ENCODE measurements at places on chromosomes 12 and 14.
A peak's percentile ranks its signal among the peaks of the same experiment; 100 is the strongest.

GRCh38 chr14:64491637-64492036, 12.0 kb downstream of the ZBTB25 start:
- no peaks in the 10 kb centered on the region for H3K27me3 ChIP-seq
- no peak overlapping the region for H3K4me3 ChIP-seq
- H3K36me3 ChIP-seq = no peaks in the 10 kb centered on the region

DNA sequence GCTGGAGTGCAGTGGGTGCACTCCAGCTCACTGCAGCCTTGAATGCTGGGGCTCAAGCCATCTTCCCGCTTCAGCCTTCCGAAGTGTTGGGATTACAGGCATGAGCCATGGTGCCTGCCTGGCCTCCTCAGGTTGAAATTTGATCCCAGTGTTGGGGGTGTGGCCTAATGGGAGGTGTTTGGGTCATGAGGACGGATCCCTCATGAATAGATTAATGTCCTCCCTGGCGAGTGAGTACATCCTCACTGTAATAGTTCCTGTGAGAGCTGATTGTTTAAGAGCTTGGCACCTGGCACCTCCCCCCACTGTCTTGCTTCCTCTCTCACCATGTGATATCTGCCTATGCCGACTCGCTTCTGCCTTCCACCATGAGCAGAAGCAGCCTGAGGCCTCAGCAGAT, 84.7 kb downstream of the TSPAN9 start:
- peaks cover 11% of the 10 kb centered on the region for H3K4me1 ChIP-seq
- no peak overlapping the region for H3K27ac ChIP-seq
- H3K4me3 ChIP-seq = no peak overlapping the region
- H3K36me3 ChIP-seq = no peaks in the 10 kb centered on the region

- H3K4me3 ChIP-seq = no peak overlapping the region
- no peak for DNase-seq
- H3K27me3 ChIP-seq = no peaks in the 10 kb centered on the region
- no peaks in the 10 kb centered on the region for H3K36me3 ChIP-seq
These were observed 155.9 kb downstream of the KCNH5 start for GRCh38 chr14:62889364-62889763.

DNA sequence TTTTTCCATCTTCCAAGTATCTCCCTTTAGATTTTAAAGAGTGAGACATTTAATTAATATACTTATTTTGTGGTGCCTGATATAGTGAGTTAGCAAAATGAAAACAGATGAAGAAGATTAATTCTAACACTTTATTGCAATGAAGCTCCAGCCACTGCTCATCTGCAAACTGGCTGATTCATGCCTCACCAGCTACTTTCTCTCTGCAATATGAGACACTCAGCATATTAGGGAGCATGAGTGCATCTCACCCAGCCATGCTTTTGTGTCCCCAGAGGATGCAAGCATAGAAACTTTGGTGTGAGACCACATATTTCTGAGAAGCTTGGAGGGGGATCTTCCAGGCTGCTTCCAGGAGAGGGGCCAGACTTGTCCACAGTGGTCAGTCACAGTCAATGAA, 148.6 kb downstream of the BMP4 start:
- H3K27ac ChIP-seq = no peak overlapping the region
- H3K4me1 ChIP-seq = no peaks in the 10 kb centered on the region
- DNase-seq = no peak
- H3K36me3 ChIP-seq = no peaks in the 10 kb centered on the region
- H3K27me3 ChIP-seq = no peaks in the 10 kb centered on the region
- H3K4me3 ChIP-seq = no peak overlapping the region

DNA sequence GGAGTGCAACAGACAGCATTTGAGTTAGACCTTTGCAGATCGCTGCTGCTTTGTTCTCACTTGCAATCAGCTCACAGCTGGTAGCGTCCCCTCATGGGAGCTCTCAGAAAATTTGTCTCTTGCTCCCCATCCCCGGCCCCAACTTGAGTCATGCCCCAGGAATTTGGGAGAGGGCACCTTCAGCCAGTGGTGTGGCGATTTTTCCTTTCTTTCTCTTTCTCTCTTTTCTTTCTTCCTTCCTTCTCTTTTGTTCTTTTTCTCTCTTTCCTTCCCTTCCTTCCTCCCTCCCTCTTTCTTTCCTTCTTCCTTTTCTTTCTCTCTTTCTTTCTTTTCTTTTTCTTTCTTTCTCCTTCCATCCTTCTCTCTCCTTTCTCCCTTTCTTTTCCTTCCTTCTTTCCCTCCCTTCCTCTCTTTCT, 34.2 kb upstream of the MAP1LC3B2 start:
- H3K27ac ChIP-seq = peak overlapping the region; percentile 31
- no peaks in the 10 kb centered on the region for H3K27me3 ChIP-seq
- H3K36me3 ChIP-seq = no peaks in the 10 kb centered on the region
- peaks cover 33% of the 10 kb centered on the region for H3K4me1 ChIP-seq
- no peak for DNase-seq

DNA sequence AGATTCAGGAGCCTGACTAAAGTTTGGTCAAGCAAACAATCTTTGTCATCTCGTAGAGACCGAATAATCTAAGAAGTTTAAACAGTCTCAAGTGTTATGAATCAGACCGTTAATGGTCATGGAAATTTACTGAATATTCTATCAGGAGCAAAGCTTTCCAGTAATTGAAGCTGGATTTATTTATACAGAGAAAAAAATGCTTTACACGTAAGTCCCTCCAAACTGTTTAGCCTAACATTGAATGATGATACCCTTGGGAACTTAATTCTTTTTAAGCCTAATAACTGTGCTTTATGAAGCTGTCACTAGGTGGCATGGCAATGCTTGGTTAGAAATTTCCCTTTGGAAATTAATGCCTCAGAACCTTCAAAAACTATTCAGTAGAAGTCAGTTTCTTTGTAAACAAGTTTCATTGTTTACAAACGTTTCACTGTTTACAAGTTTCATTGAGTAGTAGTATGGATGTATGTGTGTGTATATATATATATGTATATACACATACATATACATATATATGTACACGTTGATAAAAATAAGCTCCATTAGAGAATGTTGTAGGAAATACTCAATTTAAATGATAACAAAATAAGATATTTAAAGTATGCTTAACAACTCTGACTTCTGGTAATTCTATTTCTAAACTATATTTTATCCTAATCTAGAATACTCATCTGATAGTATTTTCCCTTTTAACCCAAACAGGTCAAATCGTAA, 32.1 kb downstream of the DEPDC4 start:
- H3K27me3 ChIP-seq = no peaks in the 10 kb centered on the region
- peaks cover 9% of the 10 kb centered on the region for H3K4me1 ChIP-seq
- H3K36me3 ChIP-seq = no peaks in the 10 kb centered on the region
- peak; percentile 31 for DNase-seq
- H3K4me3 ChIP-seq = no peak overlapping the region

DNA sequence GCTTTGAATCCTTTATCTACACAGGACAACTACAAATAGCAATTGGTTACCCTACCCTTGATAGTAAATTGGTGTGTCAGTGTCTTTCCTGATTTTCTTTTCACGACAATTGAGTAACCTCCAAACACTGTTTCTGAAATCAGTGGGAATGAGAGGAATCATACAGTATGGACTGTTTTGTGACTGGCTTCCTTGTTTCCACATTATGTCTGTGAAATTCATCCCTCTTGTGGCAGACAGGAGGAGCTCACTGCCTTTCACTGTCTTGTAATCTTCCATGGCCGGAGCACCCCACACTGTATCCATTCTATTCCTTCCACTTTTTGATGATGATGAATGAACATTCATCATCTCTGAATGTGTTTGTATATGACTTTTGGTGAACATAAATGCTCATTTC, 164.0 kb upstream of the PZP start:
- no peaks in the 10 kb centered on the region for H3K27me3 ChIP-seq
- no peak overlapping the region for H3K4me3 ChIP-seq
- no peak overlapping the region for H3K27ac ChIP-seq
- DNase-seq = peak; percentile 33
- H3K4me1 ChIP-seq = no peaks in the 10 kb centered on the region
- no peaks in the 10 kb centered on the region for H3K36me3 ChIP-seq

Data from Caco-2 (cell line).